Natural killer cell (primary cell): ENCODE measurements at places on chromosomes 4 and X.

GRCh38 chrX:151697522-151697921 is 2.3 kb downstream of the PRRG3 start:
- no peak for DNase-seq

GRCh38 chrX:132532097-132532496 is 43.3 kb upstream of the MBNL3 start:
- no peak for DNase-seq

GRCh38 chr4:91089178-91089577 is 962.0 kb downstream of the CCSER1 start:
- no peak for DNase-seq

- DNase-seq: no peak
Measured at GRCh38 chr4:40954088-40954668, 204.4 kb downstream of the NSUN7 start.

GRCh38 chr4:27082776-27083175 is 222.1 kb downstream of the STIM2 start:
- DNase-seq: no peak
